ENCODE measurements at places on chromosomes 5 and 9.

DNA sequence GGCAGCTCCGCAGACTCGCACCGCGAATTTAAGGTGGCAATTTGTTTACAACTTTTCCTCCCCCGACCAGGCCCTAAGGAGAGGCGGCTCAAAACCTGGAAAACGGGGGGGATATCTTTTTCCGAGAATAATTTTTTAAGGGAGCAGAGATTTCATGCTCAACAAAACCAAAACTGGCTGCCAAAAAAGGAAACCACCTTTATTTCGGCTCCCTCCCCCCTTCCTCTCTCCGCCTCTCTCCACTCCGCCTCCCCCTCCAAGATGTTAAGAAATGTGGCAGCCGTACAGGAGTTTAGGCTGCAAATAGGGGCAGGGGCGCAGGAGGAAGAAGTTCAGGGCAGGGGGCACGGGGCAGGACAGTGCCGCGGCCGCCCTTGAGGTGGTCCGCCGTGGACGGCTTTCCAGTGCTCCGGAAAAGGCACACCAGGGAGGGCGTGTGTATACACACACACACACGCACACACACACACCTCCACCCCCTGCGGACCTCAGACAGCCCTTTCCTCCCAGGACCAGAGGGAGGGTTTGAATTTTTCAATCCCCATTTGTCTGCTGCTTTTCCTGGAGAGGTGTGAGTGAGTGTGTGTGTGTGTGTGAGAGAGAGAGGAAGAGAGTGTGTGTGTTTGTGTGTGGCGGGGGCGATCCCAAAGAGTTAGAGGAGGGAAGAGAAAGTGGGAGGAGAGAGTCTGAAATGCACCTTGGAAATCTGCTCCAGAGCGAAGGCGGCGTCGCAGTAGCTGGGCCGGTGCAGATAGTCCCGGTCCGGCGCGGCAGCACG lies 9.1 kb downstream of the PTCH1 start:
- DNase-seq, result peak; percentile 65

DNA sequence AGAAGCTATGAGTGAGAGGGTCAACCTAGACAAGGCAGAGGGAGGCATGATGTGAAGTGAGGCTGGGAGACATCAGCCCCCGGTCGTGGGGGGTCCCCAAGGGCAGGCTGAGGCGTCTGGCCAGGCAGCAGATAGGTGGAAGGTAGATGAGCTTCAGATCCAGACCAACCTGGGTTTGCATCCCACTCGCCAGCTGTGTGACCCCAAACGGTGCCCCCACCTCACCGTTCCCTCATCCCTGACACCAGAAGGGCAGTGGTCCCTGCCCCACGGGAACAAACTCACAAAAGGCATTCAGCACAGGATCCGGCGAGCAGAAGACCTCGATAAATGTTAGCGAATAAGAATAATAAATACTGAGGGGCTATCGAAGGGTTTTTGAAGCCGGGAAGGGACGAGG lies 27.5 kb upstream of the LMX1B start:
- no peak for DNase-seq

DNA sequence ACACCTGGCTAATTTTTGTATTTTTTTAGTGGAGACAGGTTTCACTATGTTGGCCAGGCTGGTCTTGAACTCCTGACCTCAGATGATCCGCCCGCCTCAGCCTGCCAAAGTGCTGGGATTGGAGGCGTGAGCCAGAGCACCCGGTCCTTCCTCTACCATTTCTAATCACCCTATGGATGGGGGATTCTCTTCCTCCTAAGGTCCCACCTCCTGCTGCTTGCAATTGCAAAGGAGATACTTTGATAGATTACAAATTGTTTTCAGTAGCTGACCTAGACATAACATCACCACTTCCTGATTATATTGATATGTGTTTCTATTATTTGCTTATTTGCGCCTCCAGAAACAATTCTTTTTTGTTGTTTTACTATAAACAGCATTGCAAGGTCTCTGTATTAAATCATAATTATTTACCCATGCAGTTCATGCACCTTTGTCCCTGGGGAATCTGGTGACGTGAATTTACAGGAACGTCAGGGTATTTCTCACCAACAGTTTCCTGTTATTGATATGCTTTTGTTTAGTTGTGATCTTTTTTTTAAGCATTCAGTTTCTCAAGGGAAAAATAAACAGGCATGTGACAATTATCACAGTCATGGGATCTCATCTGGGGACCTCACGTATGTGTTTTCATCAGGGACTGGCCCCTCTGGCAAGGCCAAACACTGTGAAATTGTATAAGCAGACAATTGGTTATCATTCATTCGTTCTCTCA lies 43.2 kb downstream of the ESM1 start:
- no peak for DNase-seq

- DNase-seq, result no peak
Measured at GRCh38 chr5:119468286-119468685, 16.0 kb downstream of the HSD17B4 start.

DNA sequence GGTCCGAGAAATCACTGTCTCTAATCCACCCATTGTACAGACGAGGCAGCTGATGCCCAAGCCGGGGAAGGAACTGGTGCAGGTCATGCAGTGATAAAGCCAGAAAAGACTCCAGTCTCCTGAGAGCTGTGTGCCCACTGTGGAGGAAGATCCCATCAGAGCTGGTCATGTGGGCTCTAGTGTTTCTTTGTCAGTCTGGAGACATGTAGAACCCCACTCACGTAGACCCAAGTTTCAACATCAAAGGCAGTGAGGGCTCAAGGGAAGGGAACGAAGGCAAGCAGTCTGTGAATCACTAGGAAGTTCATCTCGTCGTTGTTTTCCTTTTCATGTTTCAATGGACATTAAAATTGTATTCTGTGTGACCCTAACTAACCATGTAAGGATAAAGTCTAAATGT lies 14.6 kb upstream of the GLIPR2 start:
- no peak for DNase-seq

DNA sequence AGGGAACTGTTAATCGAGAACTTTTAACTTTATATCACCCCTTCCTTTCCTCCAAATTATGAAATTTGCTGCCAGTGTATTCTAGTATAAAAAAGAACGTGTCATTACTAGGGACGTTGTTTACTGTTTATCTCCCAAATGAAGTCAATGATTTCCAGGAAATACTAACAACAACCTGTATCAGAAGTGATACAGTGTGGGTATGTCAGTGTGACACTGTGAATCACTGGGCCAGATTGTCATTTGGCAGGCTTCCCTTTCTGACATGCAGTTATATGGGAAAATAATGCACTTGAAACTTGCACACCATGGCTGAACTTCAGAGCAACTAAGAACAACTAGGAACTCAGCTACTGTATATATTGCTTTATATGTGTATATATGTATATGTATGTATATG lies 12.6 kb downstream of the ZNF462 start:
- no peak for DNase-seq

- no peak for DNase-seq
Measured at GRCh38 chr9:33894316-33894715, 77.4 kb downstream of the UBE2R2 start.

- DNase-seq, result no peak
Measured at GRCh38 chr5:96569770-96570169, 92.4 kb upstream of the CAST start.

- no peak for DNase-seq
Measured at GRCh38 chr9:127809540-127810377, 7.1 kb downstream of the FPGS start.

DNA sequence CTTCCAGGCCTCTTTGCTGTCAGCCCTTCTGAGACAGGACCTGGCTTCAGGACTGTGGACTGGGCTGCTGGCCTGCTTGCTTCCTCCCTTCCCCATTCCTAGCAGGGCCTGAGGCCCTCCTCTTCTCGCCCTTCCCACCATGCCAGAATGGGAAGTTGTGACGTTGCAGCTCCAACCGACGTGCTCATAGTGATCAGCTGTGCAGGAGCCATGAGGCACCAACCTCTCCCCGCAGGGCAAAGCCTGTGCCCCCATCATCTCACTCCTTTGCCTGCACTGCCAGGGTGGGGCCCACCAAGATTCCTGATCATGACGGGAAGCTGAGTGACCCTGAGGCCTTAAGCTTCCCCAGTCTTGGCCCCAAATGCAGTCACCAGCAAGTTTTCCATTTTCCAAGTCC lies 45.1 kb upstream of the GARNL3 start:
- DNase-seq, result no peak

GRCh38 chr5:88667496-88668201 lies 215.3 kb downstream of the MEF2C start:
- no peak for DNase-seq

GRCh38 chr9:8802242-8802641 lies 1002.7 kb upstream of the DMAC1 start:
- no peak for DNase-seq

DNA sequence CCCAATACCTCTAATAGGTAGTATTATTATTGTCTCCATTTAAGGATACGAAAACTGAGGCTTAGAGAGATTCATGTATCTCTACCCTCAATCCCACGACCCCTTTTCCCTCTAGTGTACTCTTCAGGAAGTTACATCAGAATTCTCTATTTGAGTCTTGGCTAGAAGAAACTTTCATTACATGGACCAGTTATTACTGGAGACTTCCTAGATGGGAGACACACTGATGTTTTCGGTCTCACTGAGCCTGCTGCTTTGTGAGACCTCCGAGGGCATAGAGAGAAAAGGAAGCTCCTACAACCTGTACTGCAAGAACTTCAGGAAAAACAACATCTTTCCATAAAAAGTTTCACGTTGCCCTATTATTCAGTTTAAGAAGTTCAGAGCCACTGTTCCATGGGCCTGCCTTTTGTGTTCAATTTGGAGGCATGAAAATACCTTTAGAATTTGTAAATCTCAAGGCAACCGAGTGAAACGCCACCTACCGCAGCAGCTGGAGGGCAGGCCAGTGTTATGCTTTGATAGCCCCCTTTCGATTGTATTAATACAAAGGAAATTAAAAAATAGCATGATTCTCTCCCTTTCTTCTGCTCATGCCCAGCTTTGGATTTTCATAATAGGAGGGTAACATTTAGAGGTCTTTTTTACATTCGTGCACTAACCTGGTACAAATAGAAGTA lies 223.3 kb downstream of the EBF1 start:
- no peak for DNase-seq

- DNase-seq, result no peak
Measured at GRCh38 chr5:108521011-108521700, 139.3 kb upstream of the FBXL17 start.

GRCh38 chr5:72242796-72243475 lies 77.1 kb downstream of the MRPS27 start:
- no peak for DNase-seq

- DNase-seq, result no peak
Measured at GRCh38 chr5:109939116-109939682, 249.5 kb downstream of the MAN2A1 start.

DNA sequence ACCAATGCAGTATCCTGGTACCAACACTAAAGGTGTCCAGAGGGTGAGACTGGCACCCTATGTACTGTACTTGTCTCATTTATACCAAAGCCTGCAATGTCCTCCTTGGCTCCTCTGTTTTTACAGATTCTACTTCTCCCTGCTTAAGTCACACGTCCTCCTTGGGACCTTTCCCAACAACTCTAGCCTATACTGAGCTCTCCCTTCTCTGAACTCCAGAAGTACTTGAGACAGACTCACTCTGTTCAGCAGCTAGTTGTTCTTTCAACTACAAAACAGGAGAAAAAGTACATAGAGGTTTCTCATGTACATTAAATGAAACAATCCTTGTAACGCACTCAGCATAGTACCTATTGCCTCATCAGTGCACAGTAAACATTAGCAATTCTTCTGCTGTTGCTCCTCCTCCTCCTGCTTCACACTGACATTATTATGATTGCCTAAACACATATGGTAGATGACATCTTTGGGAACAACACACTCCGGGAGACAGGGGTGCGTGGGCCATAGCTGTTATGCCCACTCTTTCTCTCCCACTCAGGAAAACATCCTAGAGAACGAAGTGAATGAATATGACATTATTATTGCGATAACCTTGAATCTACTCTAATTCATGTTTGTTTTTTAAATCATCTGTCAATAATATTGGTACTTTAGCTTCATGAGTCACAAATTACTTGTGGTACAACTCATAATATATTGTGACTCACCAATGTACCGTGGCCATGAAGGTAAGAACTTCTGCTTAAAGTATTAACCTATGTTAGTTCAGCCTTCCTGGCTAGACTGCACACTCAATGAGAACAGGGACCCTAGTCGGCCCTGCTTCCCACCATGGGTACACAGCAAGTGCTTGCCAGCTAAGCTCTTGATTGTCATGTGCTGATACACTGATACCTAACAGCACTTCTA lies 180.3 kb upstream of the ADRA1B start:
- DNase-seq, result no peak

- no peak for DNase-seq
Measured at GRCh38 chr5:42064821-42065220, 139.7 kb downstream of the FBXO4 start.

GRCh38 chr9:15081021-15081753 lies 171.0 kb upstream of the FREM1 start:
- DNase-seq, result no peak

- DNase-seq, result no peak
Measured at GRCh38 chr9:7622481-7622880, 177.1 kb downstream of the DMAC1 start.

- no peak for DNase-seq
Measured at GRCh38 chr5:120463991-120464626, at the start of gene PRR16. Gene PRR16, plus strand, starts transcription at chr5:120464300.

DNA sequence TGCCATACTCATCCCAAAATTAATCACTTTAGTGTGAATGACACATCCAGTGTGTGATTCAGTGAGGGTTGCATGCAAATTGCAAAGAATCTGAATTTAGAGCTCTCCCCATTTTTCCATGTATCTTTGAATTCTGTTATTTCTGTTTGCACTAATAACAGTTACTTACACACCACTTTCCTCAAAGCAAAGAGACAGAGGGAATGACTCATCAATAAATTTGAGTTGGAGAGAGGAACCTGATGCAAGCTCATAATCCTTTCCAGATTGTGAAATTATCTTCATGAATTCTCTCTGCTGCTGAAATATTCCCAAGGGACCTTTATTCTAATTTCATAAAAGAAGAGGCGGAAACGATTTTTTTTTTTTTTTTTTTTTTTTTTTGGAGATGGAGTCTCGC lies 204.8 kb downstream of the CDH9 start:
- DNase-seq, result peak; percentile 44

DNA sequence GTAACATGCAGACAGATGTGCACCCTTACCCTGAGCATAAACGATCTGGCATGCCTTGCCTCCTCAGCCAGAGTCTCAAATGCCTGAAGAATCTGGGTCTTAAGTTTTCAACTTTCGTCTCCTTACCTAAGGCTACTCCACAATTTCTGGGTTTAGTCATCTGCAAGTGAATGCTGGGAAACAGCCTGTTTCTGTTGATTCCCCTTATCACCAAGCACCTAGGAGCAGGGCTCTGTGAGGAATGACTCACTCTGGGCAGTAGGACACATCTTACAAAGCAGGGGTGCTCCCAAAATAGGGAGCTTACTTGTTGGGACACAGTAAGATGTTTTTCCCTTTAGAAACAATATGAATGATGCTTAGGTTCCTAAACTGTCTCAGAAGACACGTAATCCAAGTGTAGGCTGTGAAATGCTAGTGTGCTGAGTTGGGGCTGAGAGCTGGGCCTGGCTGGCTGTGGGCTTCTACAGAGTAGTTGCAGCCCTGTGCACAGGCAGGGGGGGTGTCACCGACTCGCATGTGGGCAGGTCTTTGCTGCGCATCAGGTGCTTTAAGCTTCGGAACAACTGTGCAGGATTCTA lies 58.0 kb downstream of the DAP start:
- DNase-seq, result no peak

- DNase-seq, result no peak
Measured at GRCh38 chr9:129524582-129525270, 96.2 kb downstream of the C9orf50 start.

Measured in fibroblast of skin of left biceps (primary cell).